CD4-positive, alpha-beta T cell treated with Interferon alpha-2 for 1 hour (primary cell): ENCODE measurements at places on chromosomes 13 and 19.

DNA sequence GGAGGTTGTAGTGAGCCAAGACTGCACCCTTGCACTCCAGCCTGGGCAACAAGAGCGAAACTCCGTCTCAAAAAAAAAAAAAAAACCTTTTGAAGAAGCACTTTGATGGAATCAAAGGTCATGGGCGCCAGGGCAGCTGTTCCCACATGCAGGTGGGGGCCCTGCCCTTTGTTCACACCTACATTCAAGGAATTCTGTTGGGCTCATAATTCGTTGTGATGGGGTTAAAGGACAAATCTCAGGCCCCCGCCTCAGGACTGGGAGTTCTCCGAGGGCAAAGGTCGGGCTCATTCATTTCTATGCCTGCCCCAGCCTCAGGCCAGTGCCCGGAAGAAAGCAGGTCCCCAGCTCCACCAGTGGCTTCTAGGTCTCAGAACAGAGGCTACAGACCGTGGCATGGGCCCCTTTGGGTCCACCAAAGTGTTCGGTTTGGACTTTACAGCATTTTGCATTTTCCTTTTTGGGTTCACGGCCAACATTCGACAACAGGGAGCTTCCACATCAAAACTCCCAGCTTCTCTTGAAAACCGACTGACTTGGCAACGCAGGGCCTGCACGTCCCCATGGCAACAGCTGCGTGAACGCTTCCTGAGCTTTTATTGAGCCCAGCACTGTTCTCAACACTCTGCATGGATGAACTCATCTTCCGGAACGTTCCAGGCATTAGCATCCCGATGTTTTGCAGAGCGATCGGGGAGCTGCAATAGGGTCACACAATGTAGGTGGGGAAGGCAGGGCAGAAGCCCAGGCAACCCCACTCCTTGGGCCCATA, 10.1 kb upstream of the GTF2F1 start:
- no peak for DNase-seq

DNA sequence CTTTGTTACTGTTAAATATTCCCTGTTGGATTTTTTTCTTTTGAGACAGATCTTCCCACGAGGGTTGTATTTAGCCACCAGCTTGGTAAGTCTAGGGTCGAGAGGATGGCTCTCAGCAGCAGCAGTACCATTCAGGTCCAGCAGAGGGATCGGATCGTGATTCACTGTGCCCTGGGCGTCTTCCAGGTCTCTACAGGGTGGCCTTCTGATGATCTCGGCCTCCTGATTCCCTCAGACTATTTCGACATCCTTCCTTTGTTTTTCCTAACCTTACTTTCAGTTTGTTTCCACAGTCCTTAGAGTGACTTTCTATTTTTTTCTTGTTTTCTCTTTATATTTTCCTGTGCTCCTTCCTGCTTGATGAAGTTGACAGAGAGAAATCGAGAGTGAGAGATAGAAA, 1436.9 kb downstream of the UQCRFS1 start:
- no peak for DNase-seq

GRCh38 chr19:44694184-44694579, 4.8 kb upstream of the CEACAM16 start:
- peak; percentile 34 for DNase-seq

DNA sequence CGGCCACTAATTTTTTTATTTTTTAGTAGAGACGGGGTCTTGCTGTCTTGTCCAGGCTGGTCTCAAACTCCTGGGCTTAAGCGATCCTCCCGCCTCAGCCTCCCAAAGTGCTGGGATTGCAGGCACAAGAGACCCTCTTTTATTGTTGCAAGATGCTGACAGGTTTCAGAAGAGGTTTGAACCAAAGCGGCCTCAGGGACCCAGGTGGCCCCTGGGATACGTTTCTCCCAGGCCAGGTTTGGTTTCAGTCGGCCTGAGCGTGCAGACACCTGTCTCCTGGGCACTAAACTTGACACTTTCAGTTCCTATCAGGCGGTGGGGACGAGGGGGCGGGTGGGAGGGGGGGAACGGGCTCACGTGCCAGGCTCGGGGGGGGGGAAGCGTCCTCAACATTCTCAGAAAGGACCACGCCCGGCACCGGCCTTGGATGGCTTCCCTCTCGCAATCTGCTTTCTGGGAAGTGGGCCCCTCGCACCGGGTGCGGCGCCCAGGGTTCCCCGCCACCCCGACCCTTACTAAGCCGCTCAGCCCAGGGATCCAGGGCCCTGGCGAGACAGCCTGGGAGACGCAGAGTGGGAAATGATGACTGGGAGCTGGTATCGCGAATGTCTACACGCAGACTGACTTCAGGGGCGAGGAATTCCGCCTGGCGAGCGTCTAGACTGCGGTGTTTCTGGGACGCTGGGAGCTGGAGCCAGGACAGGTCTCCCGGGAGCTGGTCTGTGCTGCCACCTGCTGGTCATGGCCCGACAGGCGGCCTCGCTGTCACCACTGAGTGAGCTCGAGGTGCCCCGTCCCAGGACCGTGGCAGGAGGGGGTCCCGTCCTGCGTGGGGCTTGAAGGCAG, 91.6 kb downstream of the GNG7 start:
- DNase-seq = peak; percentile 84

DNA sequence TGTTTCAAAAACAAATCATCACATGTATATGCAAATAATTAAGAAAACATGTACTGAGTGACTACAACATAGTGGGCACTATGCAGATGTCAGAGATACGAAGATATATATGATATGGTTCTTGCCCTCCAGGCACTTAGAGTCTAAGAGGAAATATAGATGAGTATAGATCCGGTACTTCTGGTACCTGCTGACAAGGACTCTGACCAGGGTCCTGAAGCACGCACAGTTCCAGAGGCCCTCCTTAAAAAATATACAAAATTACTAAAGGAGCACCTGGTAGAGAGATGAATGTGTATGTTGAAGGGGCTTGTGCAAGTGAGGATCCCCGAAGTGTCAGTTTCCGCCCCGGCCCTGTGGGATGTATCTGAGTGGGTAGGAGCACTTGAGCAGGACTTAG, 31.3 kb downstream of the MTUS2 start:
- DNase-seq = no peak

DNA sequence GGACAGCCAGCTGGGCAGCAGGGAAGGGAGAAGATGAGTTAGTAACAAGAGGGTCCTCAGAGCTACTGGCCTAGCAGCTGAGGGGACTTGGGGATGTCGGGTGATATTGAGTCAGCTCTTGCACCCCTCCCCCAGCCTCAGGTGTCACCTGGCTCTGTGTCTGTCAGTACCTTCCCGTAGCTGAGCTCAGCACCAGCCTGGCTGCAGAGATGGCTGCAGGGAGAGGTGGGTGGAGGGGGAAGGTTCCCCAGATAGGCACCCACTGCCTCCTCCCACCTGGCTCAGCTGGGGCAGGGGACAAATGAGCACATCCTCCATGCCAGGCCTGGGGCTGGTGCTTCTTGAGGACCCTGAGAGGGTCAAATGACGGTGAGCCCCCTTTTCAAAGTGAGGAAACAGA, 6.8 kb upstream of the KPTN start:
- DNase-seq = no peak

DNA sequence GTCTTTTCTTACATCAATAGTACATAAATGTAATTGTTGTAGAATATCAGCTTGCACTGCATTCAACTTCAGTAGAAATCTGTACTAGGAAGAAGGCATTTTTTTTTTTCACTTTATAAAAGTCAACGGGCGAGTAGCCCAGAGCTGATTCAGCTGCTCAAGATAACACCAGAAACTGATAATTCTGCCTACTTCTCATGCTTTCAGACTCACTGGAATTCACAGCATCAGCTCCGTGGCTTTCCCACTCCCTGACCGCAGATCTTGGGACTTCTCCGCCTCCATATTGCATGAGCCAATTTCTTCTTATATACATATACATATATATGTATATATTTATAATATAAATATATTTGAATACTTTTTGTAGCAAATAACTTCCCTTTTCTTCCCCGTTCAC, 263.1 kb upstream of the RXFP2 start:
- no peak for DNase-seq

GRCh38 chr19:17862711-17863519, 3.2 kb downstream of the RPL18A start:
- no peak for DNase-seq

GRCh38 chr19:42478765-42479311, 36.1 kb upstream of the CXCL17 start:
- DNase-seq = no peak

GRCh38 chr19:7159105-7159933, 89.8 kb downstream of the ZNF557 start:
- peak; percentile 60 for DNase-seq

DNA sequence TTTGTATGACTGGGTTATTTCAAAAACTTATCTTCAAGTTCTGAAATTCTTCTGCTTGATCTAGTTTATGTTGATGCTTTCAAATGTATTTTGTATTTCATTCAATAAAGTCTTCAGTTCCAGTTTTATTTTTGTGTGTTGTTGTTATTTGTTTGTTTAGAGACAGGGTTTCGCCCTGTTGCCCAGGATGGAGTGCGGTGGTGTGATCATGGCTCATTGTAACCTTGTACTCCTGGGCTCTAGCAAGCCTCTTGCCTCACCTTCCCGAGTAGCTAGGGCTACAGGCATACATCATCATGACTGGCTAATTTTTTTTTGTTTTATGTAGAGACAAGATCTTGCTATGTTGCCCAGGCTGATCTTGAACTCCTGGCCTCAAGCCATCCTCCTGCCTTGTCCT, 40.3 kb upstream of the ARHGEF7 start:
- DNase-seq = no peak

GRCh38 chr13:114204894-114205293, 25.8 kb downstream of the CFAP97D2 start:
- DNase-seq = peak; percentile 43

- peak; percentile 91 for DNase-seq
These were observed at the start of gene ZNF793 for GRCh38 chr19:37506387-37507166. TSS of gene ZNF793 (plus strand) at chr19:37506939. CDS start at chr19:37523440, 16,501 bp downstream.

DNA sequence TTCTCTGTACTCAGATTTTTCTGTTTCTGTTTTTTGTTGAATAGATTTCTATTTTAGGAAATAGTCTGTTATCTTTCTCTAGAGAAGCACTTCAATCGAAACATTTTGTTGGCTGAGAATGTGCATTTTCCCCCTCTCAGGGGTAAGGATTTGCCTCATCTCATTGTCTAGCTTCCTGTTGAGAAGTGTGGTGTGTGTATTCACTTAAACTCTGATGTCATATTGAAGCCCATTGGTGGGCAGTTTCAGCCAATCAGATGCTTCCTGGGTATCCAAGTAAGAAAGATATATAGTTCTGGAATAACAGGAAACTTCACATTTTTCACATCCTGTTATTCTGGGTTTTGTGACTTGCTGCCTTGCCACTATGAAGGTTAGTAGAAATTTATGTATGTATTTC, 87.6 kb downstream of the ARHGEF7 start:
- DNase-seq = peak; percentile 38

- DNase-seq = peak; percentile 56
These were observed 25.7 kb downstream of the CCNE1 start for GRCh38 chr19:29837448-29837981.

GRCh38 chr19:3793799-3794198, 7.6 kb upstream of the MATK start:
- DNase-seq = no peak

DNA sequence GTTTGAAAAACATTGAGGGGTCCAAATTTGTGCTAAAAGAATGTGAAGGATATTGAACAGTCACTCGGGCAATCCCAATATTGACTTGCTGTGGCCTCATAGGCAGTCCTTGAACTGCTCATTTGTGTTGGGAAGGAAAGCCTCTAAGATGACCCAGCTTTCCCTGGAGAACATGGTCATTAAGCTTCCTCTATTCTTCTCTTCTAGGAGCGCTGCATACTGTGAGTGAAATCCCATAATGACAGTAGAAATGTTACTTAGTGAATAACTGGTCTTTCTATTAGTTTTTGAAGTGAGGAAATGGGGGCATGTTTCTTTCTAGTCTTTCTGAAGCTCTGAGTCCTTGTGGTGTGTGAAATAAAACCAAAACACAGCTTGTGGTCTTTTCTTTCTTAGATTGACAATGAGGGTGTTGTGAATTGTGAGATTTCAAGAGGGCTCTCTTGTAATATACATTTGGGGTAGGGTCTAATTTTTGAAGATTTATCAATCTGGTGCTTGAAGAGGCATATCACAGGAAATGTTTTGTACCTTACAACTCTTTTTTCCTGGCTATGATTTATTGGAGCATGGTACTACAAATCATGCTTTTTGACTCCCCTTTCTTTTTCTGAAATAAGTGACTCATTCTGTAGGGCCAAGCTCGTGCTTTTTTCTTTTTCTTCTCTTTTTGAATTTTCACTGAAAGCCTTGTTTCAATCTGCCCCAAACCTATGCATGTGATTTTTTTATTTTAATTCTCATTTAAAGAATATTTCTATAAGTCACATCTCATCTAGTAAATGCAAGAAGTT, 250.8 kb downstream of the OXGR1 start:
- no peak for DNase-seq

DNA sequence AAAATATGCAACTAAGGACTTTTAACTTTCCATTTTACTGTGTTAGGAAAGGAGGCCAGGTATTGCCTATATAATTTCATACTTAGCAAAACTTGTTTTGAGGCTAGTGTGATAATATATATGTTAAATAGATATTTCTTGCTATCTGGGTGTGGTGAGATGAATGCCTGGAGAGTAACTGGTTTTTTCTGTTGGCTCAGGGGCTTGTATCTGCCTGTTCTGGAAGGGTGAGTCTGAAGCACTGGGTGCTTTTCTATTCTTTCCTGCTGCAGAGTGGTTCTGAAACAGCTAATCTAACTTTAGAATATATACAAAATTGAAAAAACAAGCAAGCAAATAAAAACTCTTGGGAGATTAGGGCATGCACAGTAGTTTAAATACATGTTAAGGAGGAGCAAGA, 64.6 kb upstream of the MYCBP2 start:
- no peak for DNase-seq

GRCh38 chr19:4013886-4014540, 6.5 kb downstream of the PIAS4 start:
- DNase-seq = no peak

DNA sequence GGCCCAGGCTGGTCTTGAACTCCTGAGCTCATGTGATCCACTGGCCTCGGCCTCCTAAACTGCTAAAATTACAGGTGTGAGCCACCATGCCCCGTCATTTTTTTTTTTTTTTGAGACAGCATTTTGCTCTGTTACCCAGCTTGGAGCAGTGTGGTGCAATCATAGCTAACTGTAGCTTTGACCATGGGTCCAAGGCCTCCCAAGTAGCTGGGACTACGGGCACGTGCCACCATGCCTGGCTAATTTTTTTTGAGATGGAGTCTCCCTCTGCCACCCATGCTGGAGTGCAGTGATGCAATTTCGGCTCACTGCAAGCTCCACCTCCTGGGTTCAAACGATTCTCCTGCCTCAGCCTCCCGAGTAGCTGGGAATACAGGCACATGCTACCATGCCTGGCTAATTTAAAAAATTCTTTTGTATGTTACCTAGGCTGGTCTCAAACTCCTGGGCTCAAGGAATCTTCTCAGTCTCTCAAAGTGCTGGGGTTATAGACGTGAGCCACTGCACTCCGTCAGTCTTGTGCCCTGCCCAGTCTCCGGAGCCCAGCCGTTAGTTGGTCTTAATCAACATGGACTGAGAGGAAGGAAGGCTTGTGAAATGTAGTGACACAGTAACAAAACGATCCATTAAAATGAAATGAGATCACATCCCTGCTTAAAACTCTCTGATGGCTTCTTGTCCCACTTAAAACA, 1.4 kb upstream of the LRG1 start:
- no peak for DNase-seq
